Brain (organoid and tissue), 16 donors: ENCODE measurements at places on chromosomes 1 and 21. TPM values are rescaled to one million over a fixed set of nuclear protein-coding genes. Genes with fewer than 3 reads are reported as not detected.

Gene S100A16
- polyA plus RNA-seq: 36.7 TPM

Gene ILDR2
- polyA plus RNA-seq: 12.1 TPM

Gene CFAP107
- polyA plus RNA-seq: not detected

Gene LCA5L
- 0.17 TPM for polyA plus RNA-seq

Gene IPP
- polyA plus RNA-seq: 17.2 TPM

Gene IVNS1ABP
- polyA plus RNA-seq: 74.5 TPM

Gene NBPF1
- polyA plus RNA-seq: 76.8 TPM
